Retina (tissue), 1 donor: ENCODE measurements at places on chromosomes 12 and 14.

DNA sequence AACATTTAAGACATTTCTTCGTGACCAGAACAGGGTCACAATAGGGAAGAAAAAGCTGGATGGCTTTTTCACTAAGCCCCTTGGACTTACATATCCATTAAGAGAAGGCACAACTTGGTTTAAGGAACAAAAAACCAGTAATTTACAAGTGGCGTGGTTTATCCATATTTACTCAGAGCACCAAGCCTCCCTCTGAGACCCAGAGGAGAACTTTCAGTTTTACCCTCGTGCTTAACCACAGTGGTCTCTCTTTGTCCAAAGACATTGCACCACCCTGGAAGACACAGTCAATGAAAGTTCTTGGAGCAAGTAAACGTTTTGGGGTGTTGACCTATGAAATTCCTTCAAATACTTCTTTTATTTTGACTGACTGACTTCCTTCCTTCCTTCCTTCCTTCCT lies 52.5 kb downstream of the SSPN start:
- no peak for DNase-seq

DNA sequence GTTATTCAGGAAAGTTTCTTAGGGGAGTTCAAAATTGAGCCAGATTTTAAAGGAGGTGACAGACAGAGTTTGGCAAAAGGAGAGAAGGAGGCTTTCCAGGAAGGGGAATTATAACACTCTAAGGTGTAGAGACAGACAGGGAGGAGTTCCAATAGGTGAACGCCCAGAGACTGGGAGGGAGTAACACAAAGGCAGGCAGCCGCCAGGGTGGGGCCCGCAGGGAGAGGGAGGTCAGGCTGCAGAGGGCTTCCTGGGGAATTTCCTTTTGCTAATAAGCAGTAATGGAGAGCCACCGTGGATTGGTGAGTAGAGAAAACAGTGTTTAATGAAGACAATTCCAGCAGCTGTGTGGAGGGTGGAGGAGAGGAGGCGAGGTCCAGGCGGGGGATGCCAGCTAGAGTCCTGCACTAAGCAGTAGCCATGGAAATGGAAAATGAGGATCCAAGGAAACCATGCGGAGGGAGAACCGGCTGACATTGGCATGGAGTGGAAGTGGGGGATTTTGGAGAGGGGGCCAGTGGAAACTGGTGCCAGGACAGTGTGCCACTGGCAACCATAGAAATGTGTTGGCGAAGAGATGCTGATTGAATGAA lies 22.2 kb downstream of the GRIN2B start:
- no peak for DNase-seq

GRCh38 chr14:77882098-77882497 lies 82.2 kb downstream of the ADCK1 start:
- peak; percentile 34 for DNase-seq

GRCh38 chr12:42186793-42187192 lies 42.1 kb upstream of the GXYLT1 start:
- no peak for DNase-seq

- DNase-seq = no peak
Measured at GRCh38 chr14:83994020-83994419, 1535.9 kb upstream of the FLRT2 start.

- no peak for DNase-seq
Measured at GRCh38 chr12:21638054-21638891, 19.4 kb downstream of the LDHB start.

DNA sequence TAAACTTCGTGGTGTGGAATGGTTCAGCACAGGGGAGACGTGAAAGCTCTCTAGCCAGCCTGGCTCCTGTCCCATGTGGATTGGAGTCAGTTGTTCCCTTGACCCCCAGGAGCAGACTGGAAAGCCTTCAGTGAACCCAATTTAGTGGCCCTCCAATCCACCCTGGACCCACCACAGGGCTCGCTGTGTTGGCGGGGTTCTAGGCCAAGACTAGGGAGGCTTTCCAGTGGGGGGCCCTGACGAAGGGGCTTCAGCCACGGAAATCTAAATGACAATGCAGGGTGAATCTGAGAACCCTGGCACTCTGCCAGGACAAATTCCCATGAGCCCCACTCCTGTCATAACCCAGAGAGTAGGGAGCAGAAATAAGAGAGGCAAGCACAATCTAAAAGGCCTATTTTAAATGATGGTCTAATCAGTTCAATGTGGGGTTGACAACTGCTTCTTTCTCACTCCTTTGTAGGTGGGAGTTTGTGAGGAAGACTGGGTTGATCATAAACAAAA lies 110.8 kb downstream of the SLC35F4 start:
- DNase-seq = peak; percentile 22

DNA sequence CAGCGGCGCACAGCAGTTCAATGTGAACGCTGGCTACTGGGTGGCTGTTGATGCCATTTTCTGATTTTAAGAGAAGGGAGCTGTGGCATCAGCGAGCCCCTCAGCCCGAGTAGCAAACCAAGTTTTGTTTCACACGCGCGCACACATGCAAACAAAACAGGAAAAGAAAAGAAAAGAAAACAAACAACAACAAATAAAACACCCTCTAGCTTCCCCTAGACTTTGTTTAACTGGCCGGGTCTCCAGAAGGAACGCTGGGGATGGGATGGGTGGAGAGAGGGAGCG lies 540 bp downstream of the PAX9 start:
- no peak for DNase-seq

- no peak for DNase-seq
Measured at GRCh38 chr12:100388382-100388781, 31.5 kb downstream of the SLC17A8 start.

DNA sequence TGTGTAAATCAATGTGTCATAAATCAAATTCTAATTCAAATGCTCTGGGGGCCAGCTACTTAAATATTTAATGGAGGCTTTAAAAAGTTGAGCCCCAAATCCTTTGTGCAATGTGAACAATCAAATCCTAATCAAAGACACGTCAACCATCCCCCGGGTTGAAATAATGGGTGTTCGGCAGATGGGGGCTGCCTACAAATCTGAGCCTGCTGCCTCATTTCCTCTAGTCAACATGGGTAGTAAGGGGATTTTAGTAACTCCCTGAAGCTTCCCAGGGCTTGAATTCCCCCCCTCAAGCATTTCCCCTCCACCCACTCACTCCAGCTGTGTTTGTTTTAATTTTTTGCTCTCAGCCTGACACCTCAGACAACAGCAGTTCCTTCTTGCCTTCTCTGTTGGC lies 37.8 kb downstream of the SRRM4 start:
- DNase-seq = no peak

DNA sequence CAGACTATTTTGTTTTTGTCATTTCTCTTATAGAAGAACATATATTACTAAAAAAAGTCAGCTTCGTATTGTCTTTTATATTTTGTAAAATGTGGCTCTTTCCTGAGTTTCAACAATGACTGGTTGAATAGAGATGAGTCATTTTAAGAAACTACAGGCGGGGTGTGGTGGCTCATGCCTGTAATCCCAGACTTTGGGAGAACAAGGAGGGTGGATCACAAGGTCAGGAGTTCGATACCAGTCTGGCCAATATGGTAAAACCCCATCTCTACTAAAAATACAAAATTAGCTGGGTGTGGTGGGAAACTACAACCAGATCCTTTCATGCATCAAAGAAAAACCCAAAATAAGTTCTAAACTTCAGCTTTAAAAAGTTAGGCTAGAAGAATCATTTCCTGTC lies 28.8 kb downstream of the HECTD4 start:
- DNase-seq = no peak

GRCh38 chr14:80385336-80385735 lies 174.0 kb upstream of the DIO2 start:
- no peak for DNase-seq

GRCh38 chr12:110600254-110600653 lies 13.7 kb upstream of the TCTN1 start:
- no peak for DNase-seq

DNA sequence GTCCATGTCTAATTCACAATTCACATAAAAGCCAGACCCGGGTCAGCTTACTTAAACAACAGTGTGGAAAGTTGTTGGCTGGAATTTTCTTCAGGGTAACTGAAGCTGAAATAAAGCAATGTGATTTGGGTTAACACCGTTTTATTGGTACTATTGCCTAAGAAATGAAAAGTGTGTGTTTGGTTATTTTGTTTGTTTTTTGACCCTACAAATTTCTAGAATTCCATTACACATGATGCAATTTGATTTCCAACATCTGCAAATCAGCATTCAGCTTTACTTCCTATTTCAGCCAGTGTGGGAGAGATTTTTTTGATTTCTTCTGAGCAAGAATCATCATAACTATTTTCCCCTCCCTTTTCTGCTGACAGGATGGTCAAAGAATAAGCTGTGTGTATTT lies 45.7 kb upstream of the CLMN start:
- no peak for DNase-seq
